ENCODE measurements at places on chromosomes 2 and 18.

- no peak for DNase-seq
Observed at GRCh38 chr2:46601328-46601963, 122.1 kb downstream of the TMEM247 start.

DNA sequence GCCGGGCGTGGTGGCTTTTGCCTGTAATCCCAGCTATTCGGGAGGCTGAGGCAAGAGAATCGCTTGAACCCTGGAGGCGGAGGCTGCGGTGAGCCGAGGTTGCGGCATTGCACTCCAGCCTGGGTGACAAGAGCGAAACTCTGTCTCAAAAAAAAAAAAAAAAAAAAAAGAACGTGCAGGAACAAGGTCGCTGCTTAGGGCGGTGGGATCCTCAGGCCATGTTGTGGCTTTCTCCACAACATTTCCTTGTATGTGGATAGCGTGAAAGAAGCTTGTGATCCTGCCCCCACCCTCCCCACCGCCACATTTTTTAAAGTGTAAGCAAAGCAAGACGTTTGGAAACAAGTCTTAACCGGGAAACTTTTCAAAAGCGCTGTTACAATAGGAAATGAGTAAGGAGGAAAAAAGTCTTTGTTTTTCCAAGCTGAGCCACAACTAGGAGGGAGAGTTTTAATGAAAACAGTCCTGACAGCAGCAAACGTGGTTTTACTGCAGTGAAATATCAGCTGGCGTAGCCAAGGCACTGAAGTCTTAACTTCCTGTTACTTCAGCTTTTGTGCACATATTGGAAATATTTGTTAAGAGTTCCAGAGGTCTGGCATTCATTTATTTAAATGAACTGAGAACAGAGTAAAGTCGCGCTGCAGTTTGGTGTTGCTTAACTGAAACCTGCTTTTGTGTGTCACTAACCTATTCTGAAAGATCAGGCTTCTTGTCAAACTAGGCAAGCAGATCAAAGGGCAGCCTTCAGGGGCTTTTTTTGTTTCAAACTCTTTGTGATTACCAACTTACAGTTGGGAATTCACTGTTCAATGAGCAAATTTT is 3.8 kb downstream of the TGIF1 start:
- DNase-seq, result no peak

DNA sequence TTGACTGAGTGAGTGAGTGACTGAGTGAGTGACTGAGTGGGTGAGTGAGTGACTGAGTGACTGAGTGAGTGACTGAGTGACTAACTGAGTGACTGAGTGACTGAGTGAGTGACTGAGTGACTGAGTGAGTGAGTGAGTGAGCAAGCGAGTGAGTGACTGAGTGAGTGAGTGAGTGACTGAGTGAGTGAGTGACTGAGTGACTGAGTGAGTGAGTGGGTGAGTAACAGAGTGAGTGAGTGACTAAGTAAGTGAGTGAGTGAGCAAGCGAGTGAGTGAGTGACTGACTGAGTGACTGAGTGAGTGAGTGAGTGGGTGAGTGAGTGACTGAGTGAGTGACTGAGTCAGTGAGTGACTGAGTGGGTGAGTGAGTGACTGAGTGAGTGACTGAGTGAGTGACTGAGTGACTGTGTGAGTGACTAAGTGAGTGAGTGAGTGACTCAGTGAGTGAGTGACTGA is 11.9 kb downstream of the MAL start:
- DNase-seq, result no peak

DNA sequence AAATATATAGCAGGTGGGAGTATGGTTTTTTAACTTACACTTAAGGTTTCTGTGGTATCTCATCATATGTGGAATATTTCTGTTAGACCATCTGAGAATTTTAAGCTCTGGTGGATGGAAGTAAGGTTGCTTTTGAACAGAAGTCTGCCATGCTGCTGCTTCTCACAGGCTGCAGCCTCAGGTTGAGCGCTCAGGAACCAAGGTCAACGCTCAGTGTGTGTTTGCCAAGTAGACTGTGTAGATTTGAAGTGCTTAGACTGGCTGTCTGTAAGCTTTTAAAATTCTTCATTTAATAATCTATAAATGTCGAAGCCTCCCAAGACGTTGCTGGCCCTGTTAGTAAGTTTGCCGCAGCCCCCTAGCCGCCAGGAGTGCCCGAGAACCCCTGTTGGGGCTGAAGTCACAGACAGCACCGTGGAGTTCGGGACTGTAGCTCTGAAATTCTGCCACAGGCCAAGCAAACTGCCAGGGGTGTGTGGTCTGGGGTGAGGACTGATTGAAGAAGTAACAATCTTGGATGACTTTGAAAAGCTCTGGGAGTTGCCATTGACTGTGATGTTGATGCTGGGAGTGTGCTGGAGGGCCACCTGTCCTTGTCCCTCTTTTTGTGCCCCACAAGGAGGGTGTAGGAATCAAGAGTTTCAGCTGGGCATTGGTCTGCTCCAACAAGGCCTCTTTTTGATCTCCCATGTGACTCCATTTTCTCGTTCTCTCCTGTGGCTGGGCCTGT is 26.9 kb downstream of the INPP4A start:
- no peak for DNase-seq

- DNase-seq, result peak; percentile 93
Observed at GRCh38 chr2:42360890-42361727, at the start of gene COX7A2L. COX7A2L (minus strand) TSS chr2:42361217; CDS start chr2:42361161, 56 bp downstream.

DNA sequence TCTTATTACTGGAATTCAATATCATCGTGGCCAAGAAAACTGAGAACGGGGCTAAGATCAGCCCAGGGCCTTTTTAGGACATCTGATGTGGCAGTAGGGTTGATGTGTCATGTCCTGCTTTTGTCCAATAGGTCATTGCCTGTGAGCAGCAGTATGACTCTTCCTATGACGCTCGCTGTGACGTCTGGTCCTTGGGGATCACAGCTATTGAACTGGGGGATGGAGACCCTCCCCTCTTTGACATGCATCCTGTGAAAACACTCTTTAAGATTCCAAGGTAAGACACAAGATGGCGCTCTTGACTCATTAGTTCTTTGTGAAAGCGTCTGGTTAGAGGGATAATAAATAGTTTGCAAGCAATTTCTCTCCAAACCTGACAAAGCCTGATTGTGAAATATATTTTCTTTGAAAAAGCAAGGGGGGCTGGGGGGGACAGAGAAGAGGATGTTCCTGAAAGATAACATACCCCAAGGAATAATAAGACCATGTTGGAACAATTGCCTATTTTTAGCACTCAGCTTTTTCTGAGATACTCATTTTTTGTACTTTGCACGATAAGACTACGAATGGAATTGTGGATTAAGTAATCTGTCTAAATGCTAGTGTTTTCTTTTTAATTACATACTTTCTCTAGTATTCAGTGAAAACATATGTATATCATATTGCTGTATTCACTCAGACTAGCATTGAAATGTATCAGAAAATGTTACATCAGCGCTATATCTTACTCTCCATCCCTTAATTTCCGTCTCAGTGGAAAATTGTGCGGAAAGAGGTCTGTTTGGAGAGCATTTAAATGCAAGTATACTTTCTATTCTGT is 58.1 kb downstream of the MYO3B start:
- peak; percentile 31 for DNase-seq

DNA sequence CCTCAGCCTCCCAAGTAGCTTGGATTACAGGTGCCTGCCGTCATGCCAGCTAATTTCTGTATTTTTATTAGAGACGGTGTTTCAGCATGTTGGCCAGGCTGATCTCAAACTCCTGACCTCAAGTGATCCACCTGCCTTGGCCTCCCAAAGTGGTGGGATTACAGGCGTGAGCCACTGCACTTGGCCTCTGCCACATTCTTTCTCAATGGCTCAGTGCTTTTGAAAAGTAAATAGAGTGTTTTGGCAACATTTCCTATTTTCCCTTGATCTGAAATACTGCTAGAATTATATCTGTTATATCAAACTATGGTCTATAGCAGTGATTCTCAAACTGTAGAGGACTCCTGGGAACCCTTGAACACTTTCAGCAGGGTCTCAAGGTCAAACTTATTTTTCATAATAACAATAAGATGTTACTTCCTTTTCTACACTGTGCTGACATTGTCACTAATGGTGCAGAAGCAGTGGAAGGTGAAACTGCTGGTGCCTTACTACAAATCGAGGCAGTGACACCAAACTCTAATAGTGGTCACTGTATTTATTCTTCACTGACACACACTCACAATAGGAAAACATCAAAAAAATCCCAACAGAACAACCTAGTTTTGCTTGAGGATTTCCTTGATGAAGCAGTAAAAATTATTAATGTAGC is 10.6 kb downstream of the DAW1 start:
- no peak for DNase-seq

DNA sequence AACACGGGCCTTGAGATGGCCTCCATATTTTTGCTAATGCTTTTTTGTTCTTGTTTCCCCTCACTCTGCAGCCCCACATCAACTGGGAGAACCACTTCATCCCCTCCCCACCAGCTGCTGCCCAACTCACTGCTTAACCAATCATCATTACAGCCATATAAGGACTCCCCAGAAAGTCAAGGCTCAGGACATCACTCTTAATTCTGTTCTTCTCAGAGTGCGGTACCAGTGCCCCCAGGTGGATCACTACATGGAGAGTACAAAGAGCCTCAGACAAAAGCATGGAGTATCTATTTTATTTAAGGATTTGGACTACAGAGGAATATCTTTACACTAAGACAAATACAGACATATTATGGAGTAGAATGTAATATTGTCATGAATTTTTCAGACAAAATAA is 340.6 kb downstream of the PAX3 start:
- no peak for DNase-seq

DNA sequence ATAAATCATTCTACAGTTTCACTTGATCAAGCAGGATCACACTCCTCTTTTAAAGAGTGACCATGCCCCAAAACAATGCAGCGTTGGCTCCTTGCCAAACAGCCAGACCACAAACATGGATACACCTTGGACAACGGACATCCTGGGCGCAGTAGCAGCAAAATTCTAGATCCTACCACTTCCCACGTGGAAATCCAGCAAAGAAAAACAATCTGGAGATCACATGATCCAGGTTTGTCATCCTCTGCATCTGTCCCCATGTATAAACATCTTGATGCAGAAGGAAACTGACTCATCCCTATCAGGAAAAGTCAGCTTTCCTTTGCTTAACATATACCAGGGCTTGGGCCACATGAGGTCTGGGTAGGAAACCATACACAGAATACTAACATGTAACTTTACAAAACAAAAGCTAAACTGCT is 53.1 kb downstream of the ZNF521 start:
- no peak for DNase-seq

DNA sequence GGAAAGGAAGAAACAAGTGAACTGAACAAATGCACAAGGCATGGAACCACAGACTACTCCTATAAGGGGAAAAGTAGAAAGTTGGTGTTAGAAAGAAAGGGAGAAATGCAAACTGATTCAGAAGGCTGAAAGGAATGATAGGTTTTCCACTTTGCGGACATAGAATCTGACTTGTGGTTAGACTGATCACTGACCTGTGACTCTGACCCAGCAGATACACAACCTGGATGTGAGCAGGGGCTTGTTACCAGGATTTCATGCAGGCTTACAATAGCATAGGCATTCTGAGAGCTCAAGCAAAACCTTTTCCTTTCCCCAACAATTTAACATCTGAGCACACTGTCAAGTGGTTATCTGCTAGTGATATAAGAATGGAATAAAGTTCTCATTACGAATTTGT is 237.0 kb upstream of the CDH20 start:
- DNase-seq, result no peak

DNA sequence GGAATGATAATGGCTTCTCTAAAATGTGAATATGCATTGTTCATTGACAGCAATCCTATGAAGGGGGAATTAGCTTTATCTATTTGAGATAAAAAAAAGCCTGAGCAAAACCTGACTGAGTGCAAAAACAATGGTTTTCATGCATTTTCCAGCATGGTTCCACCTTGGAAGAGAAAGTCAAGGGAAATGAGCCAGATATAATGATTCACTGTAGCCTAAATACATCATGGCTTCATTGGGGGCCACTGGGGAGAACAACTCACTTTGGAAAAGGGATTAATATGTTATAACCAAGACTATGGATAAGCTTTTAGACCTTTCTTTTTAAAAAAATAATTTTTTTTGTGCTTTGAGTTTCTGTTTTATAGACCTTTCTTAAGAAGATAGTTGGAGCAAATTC is 679.7 kb downstream of the NYAP2 start:
- no peak for DNase-seq

GRCh38 chr2:177348118-177348654 is 44.4 kb upstream of the AGPS start:
- no peak for DNase-seq

- DNase-seq, result no peak
Observed at GRCh38 chr2:173104156-173104555, 28.5 kb downstream of the MAP3K20 start.

DNA sequence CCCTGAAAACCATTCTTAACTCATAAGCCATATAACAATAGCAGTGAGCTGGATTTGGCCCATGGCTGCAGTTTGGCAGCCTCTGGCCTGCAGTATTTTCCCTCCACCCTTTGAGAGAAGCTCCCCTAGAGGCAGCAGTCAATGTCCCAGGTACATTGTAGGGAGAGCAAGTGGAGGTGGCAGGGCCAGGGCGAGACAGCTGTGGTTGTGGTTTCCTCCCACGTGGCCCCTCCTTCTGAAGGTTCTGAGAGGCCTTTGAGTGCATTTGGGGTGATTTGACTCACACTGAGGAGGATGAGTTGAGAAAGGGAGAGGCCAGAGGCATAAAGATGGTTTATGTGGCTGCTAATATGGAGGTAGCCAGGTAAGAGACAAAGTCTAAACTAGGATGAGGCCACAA is 45.5 kb upstream of the LDAH start:
- no peak for DNase-seq

- DNase-seq, result no peak
Observed at GRCh38 chr2:102520009-102520408, 47.0 kb downstream of the SLC9A4 start.

- DNase-seq, result no peak
Observed at GRCh38 chr2:58341047-58341446, 99.9 kb upstream of the FANCL start.

- no peak for DNase-seq
Observed at GRCh38 chr2:48829036-48829435, 73.5 kb upstream of the LHCGR start.

DNA sequence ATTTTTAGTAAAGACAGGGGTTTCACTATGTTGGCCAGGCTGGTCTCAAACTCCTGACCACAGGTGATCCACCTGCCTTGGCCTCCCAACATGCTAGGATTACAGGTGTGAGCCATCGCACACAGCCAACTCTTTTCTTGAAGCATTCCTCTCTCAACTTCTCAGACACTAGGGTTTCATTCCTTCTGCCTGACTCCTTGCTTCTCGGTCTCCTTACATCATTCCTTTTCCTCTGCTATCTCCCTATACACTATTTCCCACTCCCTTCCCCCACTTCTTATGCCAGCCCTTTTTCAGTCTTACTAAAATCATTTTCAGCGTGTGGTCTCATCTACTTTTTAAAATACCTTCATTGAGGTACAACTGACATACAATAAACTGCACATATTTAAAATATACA is 6.1 kb downstream of the SOS1 start:
- DNase-seq, result no peak

DNA sequence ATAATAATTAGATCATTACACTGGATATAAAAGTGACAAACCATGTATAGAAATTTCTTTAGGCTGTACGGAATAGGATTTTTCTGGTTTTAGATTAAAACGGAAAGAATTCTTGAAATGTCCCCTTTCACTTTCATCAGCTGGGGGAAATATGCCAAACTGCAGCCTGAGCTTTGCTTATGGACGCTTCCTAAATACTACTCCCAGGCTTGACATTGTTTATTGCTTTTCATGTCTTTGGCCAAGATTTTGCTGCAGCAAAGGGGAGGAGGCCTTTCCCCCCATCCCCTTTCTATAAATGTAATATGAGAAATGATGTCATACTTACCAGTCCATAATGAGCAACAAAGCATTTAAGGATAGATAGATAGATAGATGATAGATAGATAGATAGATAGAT is 158.4 kb downstream of the MAP2 start:
- no peak for DNase-seq

All from progenitor cell of endocrine pancreas (in vitro differentiated cells).